NCI-H1105 (cell line): ENCODE measurements at places on chromosomes 1 and 21.

DNA sequence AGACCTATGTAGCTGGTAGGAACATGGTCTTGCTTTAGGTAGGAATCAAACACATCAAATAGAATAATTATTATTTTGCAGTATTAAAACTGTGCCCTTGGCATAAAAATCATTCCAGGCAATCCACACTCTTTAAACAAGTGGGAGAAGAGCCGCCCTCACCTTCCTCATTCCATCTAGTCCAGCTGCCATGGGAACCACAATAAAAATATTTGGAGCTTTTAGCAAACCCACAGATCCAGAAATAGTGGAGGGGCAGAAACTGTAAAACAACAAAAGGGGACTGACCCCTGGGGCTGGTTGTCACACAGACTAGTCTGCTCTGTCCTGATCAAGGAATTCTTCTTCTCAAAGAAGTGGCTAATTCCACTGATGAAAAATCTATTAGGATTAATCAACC is 61.6 kb downstream of the PTPRC start:
- DNase-seq: no peak

DNA sequence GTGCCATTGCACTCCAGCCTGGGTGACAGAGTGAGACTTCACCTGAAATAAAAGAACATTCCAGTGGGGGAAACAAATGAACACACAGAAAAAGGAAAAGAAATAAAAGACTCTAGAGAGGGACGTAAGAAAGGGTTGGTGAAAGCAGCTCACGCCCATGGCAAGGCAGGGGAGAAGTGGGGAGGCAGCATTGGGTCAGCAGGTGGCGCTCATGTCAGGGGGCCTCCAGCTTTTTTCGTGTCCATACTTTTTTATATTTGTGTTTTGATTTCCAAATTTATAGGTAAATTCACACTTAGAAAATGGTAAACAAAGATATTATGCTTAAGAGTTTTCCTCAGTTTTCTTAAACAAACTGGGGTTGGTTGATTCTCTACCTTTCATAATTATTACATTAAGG is 45.5 kb downstream of the VPS13D start:
- no peak for DNase-seq

DNA sequence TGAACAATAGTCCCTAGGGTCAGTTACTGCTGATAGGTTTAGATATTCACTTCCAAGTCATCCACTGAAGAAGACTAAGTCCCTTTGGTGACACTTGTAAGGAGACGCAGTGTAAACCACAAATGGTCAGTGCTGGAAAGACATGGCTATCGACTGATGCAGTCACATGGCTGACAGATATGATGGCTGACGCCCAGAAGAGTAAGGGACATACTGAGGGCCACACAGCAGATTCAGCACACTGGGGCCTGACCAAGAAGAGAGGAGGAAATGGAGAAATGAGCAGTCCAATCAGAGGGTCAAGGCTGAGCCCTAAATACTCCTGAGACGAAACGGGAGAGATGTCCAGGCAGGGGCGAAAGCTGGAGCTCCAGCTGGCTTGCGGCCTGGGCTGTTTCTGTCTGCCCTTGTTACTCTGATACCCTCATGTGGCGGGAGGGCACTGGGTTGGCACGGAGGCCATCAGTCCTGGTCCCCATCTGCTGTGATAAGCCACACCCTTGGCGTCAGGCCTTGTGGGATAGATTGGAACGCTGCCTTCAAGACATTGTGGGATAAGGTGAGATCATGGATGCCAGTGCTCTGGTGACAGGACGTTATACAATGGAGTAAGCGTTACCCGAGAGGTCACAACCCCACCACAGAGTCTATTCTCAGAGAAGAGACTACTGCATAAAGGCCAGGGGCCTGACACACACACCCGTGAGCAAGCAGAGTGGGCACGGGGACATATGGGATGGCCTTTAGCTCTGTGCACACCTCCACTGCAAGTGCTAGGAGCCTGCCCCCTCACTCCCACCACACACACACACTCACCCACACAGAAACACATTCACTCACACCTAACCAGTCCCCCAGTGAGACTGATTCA is 158.4 kb downstream of the TRABD2B start:
- no peak for DNase-seq

GRCh38 chr1:77350012-77350770 is 68.4 kb downstream of the AK5 start:
- DNase-seq: no peak

GRCh38 chr21:38256599-38257302 is at the start of gene KCNJ15:
Gene KCNJ15 (plus strand): TSS chr21:38256991. CDS start chr21:38299262, 42,271 bp downstream.
- DNase-seq: no peak

DNA sequence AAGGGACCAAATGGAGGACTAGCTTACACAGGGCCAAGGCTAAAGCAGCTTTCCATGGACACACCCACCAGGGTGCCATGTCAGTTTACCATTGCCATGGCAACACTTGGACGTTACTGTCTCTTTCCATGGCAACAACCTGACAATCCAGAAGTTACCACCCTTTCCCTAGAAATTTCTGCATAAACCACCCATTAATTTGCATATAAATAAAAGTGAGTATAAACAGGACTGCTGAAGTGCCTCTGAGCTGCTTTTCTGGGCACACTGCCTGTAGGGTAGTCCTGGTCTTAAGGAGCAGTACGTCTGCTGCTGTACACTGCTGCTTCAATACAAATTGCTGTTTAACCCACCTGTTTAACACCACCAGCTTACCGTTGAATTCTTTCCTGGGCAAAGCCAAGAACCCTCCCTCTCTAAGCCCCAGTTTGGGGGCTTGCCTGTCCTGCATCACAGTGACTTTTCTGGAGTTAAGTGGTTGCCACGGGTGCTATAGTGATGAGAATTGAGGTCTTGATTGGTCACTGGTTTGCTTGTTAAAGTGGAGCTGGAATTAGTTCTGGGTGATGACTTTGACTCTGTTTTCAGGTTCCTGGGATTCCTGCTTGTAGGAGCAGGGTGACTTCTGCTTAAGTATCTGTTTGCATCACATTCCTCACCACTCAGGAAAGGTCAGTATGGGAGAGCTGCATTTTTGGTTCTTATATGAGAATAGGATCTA is 83.2 kb downstream of the CLDN17 start:
- DNase-seq: no peak

DNA sequence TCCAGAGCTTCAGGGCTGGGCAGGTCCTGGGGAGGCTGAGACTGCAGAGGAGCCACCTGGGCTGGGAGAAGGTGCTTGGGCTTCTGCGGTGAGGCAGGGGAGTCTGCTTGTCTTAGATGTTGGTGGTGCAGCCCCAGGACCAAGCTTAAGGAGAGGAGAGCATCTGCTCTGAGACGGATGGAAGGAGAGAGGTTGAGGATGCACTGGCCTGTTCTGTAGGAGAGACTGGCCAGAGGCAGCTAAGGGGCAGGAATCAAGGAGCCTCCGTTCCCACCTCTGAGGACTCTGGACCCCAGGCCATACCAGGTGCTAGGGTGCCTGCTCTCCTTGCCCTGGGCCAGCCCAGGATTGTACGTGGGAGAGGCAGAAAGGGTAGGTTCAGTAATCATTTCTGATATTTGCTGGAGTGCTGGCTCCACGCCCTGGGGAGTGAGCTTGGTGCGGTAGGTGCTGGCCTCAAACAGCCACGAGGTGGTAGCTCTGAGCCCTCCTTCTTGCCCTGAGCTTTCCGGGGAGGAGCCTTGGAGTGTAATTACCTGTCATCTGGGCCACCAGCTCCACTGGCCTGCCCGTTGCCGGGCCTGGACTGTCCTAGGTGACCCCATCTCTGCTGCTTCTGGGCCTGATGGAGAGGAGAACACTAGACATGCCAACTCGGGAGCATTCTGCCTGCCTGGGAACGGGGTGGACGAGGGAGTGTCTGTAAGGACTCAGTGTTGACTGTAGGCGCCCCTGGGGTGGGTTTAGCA is 9.3 kb downstream of the MYBPH start:
- DNase-seq: no peak

DNA sequence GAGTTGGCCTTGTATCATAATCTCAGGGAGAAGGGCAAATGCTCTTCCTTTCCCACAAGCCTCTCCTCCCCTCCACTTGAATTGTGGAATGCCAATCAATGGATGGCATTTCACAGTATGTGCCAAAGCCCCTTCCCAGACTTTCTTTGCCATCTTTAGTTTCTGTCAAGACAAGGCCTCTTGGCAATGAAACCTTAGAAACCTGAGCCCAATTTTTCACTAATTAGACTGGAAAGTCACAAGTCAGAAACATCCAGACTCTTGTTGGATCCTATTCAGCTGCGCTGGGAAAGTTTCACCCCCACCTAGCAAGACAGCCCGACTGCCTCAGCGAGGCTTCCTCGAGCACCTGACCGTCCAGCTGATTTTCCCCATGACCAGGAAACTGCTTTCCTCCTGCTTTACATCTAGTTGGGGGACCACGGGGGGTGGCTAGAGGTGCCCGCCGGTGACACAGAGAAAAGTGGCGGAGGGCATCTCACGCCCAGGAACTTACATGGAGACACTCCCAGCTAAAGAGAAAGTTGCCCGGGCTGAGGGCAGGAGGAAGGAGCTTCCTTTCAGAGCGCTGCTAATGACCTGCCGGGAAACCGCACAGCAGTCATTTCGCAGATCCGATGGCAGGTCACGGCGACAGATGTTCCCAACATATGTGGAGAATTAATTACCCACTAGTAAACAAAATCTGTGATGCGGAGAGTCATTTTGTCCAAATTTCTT is 302.6 kb upstream of the RRP15 start:
- DNase-seq: no peak

- no peak for DNase-seq
Observed at GRCh38 chr1:210490781-210491180, 162.1 kb downstream of the HHAT start.

DNA sequence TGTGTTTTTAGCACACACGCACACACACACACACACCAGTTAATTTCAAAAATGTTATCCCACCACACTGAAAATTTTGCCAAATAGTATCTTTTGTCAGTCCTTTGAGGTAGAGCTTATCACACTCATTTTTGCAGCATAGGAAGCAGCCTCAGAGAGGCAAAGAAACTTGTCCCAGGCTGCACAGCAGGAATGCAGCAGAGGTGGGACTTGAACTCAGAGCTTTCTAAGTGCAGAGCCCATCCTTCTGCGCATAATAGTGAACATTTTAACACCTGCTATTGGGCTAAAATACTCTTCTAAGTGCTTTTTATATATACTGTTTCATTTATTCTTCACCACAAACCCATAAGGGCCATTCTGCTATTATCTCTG is 15.0 kb downstream of the FHAD1 start:
- no peak for DNase-seq

- peak; percentile 81 for DNase-seq
Observed at GRCh38 chr1:209012443-209013196, 570.9 kb upstream of the CAMK1G start.

- no peak for DNase-seq
Observed at GRCh38 chr1:204692841-204693356, 7.4 kb upstream of the LRRN2 start.

DNA sequence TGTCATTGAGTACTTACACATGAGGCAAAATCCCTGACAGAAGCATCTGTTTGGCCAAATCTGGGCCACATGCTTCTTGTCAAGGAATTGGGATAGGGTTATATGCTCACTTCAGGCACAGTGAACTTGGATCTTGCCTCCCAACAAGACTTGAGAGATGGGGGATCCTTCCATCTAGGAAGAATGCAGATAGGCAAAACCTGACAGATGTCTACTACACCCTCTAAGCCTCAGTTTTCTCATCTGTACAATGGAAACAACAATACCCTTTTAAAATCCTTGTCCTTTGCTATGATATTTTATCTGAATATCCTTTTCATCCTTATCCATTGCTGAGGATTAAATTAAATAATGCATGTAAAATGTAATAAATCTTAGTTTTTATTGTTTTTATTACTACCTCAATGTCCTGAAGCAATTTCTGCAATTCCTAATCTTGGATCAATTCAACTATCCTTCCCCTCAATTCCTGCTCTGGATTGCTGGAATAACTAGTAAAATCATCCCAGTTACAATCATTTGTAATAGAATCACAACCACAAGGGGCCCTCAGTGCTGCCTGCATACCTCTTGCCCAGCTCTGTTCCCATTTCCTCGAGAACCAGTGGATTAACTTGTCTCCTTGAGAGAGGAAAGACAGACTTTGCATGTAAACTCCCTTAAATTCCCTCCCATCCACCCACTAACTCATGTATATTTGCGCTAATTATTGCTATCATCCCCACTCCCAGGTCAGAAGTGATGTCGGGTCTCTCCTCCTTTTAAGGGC is 8.1 kb upstream of the XPR1 start:
- DNase-seq: no peak

- no peak for DNase-seq
Observed at GRCh38 chr1:186848509-186849130, 19.9 kb downstream of the PLA2G4A start.

- DNase-seq: no peak
Observed at GRCh38 chr1:149936992-149937705, 470 bp upstream of the MTMR11 start.

- DNase-seq: no peak
Observed at GRCh38 chr1:61190618-61191432, 108.5 kb downstream of the NFIA start.

DNA sequence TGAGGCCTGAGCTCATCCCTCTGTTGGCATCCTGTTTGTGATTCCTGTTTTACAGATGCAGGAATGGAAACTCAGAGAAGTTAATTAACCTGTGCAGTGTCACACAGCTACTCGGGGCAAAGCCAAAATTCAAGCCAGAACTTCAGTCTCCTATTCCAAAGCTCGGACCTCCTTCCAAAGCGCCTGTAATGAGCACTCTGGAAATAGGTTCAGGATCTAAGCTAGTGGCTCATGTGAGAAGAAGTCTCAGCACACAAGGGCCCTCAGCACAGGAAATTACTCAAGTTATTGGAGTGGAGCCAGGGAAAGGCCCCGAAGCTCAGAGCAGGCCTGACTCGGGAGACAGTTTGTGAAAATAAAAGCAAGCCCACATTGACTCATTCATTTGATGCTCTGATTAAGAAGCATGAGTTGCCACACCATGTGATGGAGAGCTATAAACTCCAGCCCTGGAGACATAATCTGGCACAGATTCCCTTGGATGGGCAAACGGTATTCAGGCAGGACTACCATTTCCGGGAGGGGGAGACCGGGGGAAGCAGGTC is 50.6 kb upstream of the LYST start:
- DNase-seq: no peak

- DNase-seq: peak; percentile 67
Observed at GRCh38 chr1:38418195-38419030, 371.8 kb upstream of the POU3F1 start.

DNA sequence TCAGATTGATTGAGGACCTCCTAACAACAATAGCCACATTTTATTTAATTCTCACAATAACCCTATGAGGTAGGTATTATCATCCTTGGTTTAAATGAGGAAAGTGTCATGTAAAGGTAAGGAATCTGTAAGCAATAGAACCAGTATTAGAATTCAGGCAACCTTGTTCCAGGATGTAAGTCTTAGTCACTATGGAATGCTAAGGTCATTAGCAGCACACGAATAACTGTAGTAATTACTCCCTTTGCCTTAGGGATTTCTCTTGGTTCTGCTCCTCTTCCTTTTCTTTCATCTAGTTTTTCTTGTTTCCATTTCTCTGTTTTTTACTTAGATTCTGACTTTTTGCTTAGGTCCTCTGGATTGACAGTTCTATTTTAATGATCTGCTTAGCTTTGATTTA is 23.1 kb upstream of the ATP6V1G3 start:
- no peak for DNase-seq

GRCh38 chr1:59415881-59416280 is 119.0 kb downstream of the FGGY start:
- no peak for DNase-seq
